ENCODE measurements at places on chromosomes 11 and 22.

GRCh38 chr22:20746431-20747189 is 27.3 kb upstream of the SERPIND1 start:
- DNase-seq: no peak

DNA sequence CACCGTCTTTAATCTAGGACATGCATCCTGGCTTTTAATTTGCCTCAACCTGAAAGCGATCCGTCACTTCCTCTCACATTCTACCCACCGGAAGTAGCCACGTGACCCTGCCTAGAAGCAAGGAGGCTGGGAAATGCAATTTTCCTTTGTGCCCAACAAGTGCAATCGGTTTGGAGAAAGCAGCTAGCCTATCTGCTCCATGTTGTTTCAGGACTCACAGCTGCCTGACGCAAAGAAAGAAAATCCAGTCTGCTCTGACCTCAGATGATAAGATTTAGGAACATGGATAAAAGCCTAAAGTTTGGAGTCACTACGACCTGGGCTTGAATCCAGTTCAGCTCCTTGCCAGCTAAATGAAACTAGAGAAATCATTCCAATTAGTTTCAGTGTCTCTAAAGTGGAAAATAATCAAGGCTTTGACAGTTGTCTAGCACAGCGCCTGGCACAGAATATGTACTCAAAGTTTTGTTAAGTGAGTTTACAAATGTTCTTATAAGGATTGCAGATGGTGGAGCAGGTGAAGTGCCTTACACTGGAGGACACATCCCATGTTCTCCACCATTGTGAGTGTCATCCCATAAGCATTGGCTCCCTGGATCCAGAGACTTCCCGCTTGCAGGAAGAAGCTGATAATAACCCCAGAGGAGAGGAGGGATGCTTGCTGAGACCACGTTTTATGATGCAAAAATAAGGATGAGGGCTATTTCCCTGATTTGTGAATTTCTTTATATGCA is 553.7 kb downstream of the MN1 start:
- no peak for DNase-seq

DNA sequence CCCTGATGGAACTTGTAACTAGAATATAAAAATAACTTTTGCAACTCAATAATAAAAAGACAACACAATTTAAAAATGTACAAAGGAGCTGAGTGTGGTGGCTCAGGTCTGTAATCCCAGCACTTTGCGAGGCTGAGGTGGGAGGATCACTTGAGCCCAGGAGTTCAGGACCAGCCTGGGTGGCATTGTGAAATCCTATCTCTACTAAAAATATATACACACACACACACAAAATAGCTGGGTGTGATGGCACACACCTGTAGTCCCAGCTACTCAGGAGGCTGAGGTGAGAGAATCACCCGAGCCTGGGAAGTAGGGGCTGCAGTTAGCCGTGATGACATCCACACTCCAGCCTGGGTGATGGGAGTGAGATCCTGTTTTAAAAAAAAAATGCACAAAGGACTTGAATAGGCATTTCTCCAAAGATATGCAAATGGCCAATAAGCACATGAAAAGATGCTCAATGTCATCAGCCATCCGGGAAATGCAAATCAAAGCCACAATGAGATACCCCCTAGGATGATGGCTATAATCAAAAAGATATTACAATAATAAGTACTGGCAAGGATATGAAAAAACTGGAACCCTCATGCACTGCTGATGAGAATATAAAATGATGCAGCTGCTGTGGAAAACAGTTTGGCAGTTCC is 59.8 kb upstream of the SEPTIN5 start:
- DNase-seq: no peak

- DNase-seq: no peak
Observed at GRCh38 chr22:34812631-34813030, 253.3 kb upstream of the ISX start.

- DNase-seq: no peak
Observed at GRCh38 chr22:42294034-42294985, 23.9 kb upstream of the TCF20 start.

DNA sequence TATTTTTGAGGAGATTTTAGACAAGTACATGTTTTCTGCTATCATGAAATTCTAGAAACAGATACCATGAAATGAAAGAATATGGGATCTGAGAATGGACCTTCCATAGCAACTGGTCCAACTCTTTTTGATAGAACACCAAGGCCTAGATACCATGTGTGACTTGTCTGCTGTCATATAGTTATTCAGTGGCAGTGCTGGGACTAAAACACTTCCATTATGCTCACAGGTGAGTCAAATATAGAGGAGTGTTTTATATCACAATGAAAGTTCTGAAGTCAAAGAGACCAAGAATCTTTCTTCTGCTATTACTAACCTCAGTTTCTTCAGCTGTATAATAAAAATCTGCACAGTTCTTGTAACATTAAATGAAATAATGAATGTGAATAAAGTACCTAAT is 276.9 kb downstream of the DCDC1 start:
- no peak for DNase-seq

DNA sequence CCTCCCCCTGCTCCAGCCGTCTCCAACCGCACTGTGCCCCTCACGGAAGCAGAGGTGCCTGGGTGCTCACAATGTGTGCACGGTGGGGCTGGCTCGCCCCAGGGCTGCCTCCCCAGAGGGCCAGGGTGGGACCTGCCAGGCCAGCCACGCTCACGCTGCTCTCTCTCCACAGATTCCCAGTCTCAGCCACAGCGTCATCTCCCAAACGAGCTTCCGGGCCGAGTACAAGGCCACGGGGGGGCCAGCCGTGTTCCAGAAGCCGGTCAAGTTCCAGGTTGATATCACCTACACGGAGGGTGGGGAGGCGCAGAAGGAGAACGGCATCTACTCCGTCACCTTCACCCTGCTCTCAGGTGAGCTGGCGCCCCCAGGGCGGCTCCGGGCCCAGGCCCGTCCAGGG is 30.4 kb downstream of the MOB2 start:
- no peak for DNase-seq

DNA sequence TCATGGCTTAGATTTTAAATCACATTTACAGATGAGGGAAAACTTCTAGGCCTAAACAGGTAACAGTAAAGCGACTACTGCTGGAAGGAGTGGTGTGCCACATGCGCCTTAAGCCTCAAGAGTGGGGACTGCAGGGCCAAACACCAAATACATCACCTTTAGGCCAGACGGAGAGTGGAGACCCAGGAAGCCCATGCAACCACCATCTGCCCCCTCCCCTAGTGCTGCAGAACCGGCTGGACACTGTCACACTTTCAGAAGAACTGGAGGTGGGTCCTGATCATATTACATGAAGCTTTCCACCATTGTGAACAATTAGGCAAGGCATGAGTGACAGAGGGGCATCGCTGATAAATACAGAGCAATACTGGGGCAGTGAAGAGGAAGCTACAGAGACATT is 28.9 kb downstream of the SLC25A18 start:
- DNase-seq: no peak

DNA sequence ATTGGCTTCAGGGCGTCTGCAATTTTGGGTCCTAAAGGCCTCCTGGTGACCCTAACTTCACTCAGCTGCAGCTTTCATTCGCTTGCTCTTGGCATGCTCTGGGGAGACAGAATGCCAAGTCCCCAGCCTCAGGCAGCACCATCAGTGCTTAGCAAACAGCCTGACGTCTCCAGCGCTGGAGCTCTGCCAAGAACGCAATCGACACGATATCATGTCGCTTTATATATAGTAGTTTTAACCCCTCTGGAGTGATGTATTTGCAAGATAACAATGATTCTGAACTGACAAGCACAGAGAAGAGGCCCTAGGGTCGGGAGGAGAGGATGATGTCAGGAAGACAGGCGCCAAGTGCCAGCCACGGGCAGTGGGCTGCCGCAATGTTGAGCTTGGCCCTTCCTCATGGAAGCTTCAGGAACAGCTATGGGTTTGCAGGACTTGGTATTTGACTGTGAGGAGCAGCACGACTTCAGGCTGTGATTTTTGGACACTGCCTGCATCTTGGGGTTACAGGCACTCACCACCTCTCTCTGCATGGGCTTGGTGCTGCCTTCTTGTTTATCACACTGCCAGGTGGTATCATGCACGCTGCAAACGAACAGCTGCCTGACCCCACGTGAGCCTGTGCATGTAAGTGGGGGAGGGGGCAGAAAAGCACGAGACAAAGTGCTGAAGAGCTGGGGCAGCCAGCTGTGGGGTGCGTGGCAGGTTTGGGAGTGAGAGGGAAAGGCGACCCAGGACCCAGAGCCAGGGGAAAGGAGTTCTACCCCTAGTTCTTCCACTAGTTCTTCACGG is 26.1 kb downstream of the B3GAT1 start:
- peak; percentile 73 for DNase-seq

- DNase-seq: no peak
Observed at GRCh38 chr11:73637012-73637411, 9.4 kb upstream of the PLEKHB1 start.

- DNase-seq: no peak
Observed at GRCh38 chr11:116870054-116870453, 32.6 kb upstream of the APOA1 start.

- DNase-seq: no peak
Observed at GRCh38 chr22:36457688-36458450, 23.6 kb downstream of the TXN2 start.

DNA sequence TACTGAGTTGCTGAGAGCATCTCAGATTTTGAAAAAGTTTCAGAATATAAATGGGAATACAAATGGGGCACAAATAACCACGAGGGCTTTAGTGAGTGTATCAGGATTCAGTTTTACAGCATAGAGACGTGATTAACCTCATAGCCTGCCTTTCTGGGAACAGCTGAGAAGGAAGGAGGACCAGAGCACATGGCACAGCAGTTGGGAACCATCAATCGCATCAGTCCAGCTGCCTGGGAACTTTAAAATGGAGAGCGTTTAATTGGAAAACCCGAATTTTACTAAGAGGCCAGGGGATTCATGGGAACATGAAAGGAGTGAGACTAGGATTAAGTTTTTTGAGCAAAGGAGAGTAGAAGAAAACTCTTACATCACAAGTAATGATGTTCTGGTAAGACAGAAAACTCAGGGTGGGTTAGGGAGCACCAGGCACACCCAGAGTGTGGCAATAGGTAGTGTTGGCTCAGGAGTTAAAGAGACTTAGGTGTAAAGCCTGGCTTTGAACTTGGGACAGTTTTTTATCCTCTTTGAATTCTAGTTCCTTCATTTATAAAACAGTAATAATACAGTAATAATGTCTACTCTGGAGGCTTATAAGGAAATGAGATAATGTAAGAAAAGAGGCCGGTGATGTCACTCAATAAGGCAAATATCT is 40.2 kb downstream of the FZD4 start:
- no peak for DNase-seq

DNA sequence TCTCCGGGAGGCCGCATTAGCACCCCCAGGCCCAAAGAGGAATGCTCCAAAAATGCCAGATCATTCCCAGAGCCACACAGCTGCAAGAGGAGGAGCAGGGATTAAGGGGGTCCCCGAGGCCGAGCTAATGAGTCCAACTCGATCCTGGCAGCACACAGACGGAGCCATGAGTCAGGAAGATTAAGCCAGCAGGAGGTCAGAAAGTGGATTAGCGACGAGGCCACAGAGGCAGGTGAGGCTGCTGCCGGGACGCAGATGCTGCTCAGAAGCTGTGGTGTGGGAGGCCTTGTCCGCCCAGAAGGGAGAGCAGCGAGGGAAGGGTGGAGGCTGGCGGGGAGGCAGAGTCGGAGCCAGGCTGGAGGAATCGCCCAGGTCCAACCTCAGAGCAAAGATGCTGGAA is 120.5 kb downstream of the SHANK2 start:
- DNase-seq: no peak

GRCh38 chr22:32106930-32107329 is 52.2 kb downstream of the C22orf42 start:
- no peak for DNase-seq

DNA sequence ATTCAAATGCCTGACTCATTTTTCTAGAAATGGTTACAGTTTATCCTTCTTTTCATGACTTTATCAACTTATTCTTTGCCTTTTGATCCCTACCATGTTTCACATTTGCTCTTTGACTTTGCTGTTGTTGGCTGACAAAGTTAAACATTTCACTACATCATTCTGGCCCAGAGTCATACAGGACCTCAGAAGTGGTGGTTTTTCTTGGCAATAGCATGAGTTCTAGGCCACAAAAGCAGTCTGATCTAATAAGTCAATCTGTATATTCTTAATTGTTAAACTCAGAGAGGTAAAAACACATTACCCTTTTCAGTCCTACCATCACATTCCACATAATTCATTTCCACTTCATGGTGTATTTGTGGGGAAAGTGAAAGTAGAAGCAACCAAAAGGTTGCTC is 763.2 kb upstream of the TENM4 start:
- no peak for DNase-seq

Measured in SK-N-SH (cell line).